ENCODE measurements at places on chromosomes 2 and 18.

GRCh38 chr18:51563396-51563795 is 365.9 kb upstream of the MEX3C start:
- H3K27me3 ChIP-seq = no peaks in the 10 kb centered on the region
- no peaks in the 10 kb centered on the region for H3K4me1 ChIP-seq
- H3K27ac ChIP-seq = no peak overlapping the region
- no peak for DNase-seq

DNA sequence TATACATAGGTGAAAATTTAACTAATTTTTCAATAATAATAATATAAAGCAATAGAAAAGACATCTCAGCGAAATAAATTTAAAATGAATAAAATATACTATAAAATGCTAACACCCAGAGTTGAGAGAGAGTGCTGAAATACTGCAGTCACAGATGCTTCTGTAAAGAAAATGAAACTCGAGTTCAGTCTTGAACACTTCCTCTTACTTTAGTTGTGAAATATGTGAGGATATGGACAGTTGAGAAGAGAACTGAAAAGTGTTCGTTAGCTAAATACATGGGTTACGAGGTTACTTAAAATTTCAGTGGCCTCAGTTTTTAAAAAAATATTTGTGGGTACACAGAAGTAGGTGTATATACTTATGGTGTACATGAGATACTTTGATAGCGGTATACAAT is 106.8 kb downstream of the DNAH7 start:
- H3K36me3 ChIP-seq = no peaks in the 10 kb centered on the region
- no peaks in the 10 kb centered on the region for H3K4me1 ChIP-seq
- no peak overlapping the region for H3K27ac ChIP-seq
- DNase-seq = no peak

DNA sequence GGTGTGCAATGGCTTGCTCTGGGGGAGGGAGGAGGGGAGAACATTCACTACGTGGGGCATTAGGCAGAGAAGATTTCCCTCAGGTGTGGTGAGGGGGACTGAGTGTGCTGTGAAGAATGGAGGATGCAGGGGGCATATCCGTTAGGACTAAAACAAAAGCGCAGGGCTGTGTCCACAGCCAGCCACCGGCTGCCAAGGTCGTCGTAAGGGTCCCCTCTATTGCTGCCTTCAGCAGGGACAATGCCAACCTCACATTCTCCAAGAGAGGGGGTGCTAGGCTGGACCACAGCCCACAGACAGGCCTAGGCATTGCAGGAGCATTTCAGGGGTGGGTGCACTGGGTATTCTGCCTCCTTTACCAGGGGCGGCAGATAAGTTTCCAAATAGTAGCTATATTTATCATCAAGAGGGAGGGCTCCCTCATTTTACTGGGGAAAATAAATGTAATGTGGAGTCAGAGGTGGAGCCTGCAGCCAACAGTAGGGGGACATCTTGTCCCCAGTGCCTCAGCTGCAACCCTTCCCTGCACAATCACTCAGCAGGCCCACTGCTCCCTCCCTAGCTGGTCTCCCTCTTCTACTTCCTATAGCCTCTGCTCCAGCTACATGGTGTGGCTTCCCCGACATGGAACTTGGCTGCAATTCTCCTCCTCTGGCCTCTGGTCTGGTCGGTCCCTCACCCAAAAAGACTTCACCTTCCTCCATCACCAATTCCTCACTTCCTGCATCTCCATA is 74.9 kb upstream of the OTOF start:
- H3K4me3 ChIP-seq = no peak overlapping the region
- H3K4me1 ChIP-seq = no peaks in the 10 kb centered on the region
- no peak for DNase-seq
- H3K36me3 ChIP-seq = no peaks in the 10 kb centered on the region
- H3K27me3 ChIP-seq = peaks cover 14% of the 10 kb centered on the region

- no peaks in the 10 kb centered on the region for H3K4me1 ChIP-seq
- peaks cover 3% of the 10 kb centered on the region for H3K27me3 ChIP-seq
- H3K27ac ChIP-seq = no peak overlapping the region
- peak; percentile 10 for DNase-seq
- no peak overlapping the region for H3K4me3 ChIP-seq
These were observed 249.9 kb downstream of the PLCL1 start for GRCh38 chr2:198054299-198054698.

DNA sequence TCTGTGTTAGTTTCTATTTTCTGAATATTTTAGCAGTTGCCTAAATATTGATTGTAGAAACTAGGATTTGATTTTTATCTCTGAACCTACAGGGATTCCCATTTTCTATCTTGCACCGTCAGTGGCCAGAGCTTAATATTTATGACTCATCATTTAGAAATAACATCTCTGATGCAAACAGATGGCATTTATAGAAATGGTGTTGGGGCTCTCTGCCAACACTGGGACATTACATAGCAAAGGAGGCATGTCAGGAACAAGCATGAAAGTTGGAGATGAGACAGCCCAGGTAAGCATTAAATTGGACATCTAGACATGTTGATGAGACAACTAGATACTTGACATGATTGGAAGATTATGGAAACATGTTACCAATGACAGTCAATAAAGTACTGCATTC is 165.3 kb upstream of the SYT4 start:
- no peaks in the 10 kb centered on the region for H3K36me3 ChIP-seq
- H3K27ac ChIP-seq = no peak overlapping the region
- DNase-seq = no peak
- H3K27me3 ChIP-seq = no peaks in the 10 kb centered on the region

GRCh38 chr2:1321321-1321720 is 91.9 kb upstream of the TPO start:
- no peak overlapping the region for H3K4me3 ChIP-seq
- no peaks in the 10 kb centered on the region for H3K27me3 ChIP-seq
- no peaks in the 10 kb centered on the region for H3K36me3 ChIP-seq
- DNase-seq = no peak
- H3K27ac ChIP-seq = no peak overlapping the region

DNA sequence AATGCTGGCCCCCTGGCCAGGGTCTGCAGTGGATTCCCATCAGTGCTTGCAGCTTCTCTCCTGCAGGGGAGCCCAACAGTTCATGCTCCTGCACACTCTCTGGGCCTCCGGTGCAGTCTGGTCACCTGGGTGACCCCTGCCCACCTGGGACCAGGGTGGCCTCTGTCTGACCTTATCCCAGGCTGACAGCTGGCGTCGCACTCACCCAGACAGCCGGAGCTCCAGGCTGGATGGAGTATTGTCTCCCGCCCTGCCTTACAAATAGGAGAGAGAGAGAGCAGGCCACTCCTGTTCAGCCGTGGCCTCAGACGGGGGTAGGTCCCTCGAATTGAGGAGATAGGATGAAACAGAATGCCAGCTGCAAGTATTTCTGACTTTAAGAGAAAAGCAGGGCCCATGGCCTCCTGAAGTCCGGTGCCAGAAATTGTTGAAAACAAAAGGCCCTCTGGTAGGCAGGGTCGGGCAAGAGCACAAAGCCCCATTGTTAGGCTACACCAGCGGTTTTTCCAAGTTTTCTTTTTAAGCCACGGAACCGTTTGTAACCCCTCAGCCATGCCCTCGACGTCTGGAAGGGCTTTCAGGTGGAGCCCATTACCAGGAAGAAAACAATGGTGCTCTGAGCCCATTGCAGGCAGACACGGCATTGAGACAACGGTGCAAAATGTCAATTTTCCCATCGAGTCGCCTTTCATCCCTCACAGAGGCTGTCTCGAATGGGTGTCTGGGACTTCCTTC is 258.4 kb downstream of the BCL11A start:
- H3K36me3 ChIP-seq = no peaks in the 10 kb centered on the region
- peaks cover 4% of the 10 kb centered on the region for H3K27me3 ChIP-seq
- no peaks in the 10 kb centered on the region for H3K4me1 ChIP-seq
- H3K27ac ChIP-seq = no peak overlapping the region

- no peaks in the 10 kb centered on the region for H3K4me1 ChIP-seq
- H3K36me3 ChIP-seq = no peaks in the 10 kb centered on the region
- no peak for DNase-seq
- H3K4me3 ChIP-seq = no peak overlapping the region
- H3K27me3 ChIP-seq = no peaks in the 10 kb centered on the region
- H3K27ac ChIP-seq = no peak overlapping the region
These were observed 28.5 kb downstream of the CCDC88A start for GRCh38 chr2:55391155-55391554.

DNA sequence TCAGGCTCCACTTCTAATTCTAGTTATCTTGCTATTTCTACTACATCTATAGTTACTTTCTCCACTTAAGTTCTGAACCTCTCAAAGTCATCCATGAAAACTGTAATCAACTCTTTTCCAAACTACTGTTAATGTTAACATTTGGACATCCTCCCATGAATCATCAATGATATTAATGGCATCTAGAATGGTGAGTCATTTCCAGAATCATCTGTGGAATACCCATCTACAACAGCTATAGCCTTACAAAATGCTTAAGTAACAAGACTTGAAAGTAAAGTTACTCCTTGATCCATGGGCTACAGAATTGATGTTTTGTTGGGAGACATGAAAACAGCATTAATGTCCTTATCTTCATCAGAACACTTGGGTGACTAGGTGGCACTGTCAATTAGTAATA is 35.4 kb downstream of the BARD1 start:
- no peaks in the 10 kb centered on the region for H3K27me3 ChIP-seq
- peaks cover 25% of the 10 kb centered on the region for H3K36me3 ChIP-seq
- no peak overlapping the region for H3K27ac ChIP-seq
- peaks cover 5% of the 10 kb centered on the region for H3K4me1 ChIP-seq
- DNase-seq = no peak
- no peak overlapping the region for H3K4me3 ChIP-seq

GRCh38 chr2:32902986-32903385 is 43.8 kb upstream of the LTBP1 start:
- no peak for DNase-seq
- no peaks in the 10 kb centered on the region for H3K4me1 ChIP-seq
- H3K27ac ChIP-seq = no peak overlapping the region
- no peak overlapping the region for H3K4me3 ChIP-seq
- H3K27me3 ChIP-seq = peaks cover 9% of the 10 kb centered on the region
- H3K36me3 ChIP-seq = no peaks in the 10 kb centered on the region

GRCh38 chr18:24111936-24112335 is 26.9 kb upstream of the CABYR start:
- H3K27ac ChIP-seq = no peak overlapping the region
- H3K27me3 ChIP-seq = no peaks in the 10 kb centered on the region
- no peak overlapping the region for H3K4me3 ChIP-seq
- peaks cover 17% of the 10 kb centered on the region for H3K4me1 ChIP-seq

DNA sequence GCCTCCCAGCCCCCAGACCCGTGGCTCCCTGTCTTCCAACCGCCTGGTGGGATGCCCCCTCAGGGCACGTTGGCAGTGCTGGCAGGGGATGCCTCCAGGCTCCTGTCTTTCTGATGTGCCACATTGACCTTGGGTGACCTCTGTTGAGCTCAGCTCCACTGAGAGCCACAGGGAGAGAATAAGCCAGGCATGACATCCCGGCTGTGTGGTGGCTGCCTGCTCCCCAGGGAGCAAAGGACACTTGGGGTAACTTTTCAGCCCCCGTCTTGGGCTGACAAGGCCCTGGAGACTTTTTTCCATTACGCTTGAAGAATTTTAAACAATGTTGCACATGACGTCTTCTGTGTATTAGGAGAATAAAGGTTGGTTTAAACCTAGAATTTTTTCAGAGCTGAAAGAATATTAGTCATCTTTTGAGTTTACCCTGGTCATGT is 246.0 kb downstream of the TSN start:
- H3K36me3 ChIP-seq = no peaks in the 10 kb centered on the region
- H3K27ac ChIP-seq = no peak overlapping the region
- no peak for DNase-seq
- H3K4me3 ChIP-seq = no peak overlapping the region

DNA sequence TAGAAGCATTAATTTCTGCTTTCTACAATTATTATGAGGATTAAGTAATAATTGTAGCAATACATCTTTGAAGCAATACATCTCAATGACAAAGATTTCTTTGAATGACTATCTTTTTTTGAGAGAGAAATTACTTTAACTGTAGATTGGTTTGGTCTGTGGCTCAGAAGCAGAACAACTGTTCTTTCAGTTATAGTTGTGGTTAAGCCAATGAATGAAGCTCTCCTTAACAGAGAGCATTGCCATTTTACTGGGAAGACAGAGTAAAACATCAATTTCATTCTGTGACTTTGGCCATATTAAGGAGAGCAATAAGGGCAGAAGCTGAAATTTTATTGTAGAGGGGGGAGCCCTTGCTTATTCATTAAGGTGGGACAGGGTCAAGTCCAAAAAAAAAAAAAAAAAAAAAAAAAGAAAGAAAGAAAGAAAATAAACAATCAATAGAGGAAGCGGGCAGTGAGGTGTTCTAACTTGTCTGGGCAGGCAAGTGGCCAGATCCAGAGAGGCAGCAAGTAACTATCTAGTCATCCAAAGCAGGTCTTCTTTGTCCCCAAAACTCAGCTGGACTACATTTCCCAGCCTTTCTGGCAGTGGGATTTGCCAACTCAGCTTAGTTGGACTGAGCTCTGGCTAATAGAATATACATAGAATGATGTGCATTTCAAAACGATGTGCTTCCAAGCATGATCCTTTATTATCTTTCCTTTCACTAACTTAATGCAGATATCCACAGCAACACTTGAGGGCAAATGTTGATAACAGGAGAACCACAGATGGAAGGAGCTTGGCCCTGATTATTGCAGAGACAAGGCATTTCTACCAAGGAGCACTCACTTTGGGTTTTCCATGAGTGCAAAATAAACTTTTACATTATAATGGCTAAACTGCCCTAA is 462.7 kb upstream of the CDH20 start:
- no peak overlapping the region for H3K27ac ChIP-seq
- H3K36me3 ChIP-seq = no peaks in the 10 kb centered on the region
- no peak for DNase-seq
- no peaks in the 10 kb centered on the region for H3K4me1 ChIP-seq

GRCh38 chr2:15556311-15556930 is 4.7 kb downstream of the NBAS start:
- H3K36me3 ChIP-seq = peaks cover 11% of the 10 kb centered on the region
- no peak overlapping the region for H3K4me3 ChIP-seq
- H3K27me3 ChIP-seq = no peaks in the 10 kb centered on the region
- H3K4me1 ChIP-seq = peaks cover 19% of the 10 kb centered on the region
- DNase-seq = no peak

GRCh38 chr2:29006092-29006979 is 25.2 kb downstream of the TOGARAM2 start:
- H3K36me3 ChIP-seq = no peaks in the 10 kb centered on the region
- peaks cover 18% of the 10 kb centered on the region for H3K4me1 ChIP-seq
- H3K27ac ChIP-seq = no peak overlapping the region
- no peak for DNase-seq

DNA sequence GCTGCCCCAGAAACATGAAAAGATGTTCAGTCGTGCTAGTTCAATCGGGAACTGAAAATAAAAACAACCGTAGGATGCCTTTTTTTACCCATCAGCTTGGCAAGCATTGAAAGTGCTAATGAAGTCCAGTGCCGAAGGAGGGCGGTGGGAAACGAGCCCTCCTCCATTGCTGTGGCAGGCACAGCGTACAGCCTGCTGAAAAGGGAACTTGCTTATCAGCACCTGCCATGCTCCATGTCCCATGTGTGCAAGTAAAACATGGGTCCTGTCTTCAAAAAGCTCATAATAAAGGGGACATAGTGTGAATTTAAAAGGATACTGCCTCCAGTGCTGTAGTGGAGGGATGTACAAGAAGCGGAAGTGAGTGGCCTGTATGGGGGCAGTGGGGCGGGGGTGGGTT is 82.4 kb downstream of the ARMC9 start:
- H3K27me3 ChIP-seq = peaks cover 7% of the 10 kb centered on the region
- DNase-seq = no peak
- H3K4me1 ChIP-seq = no peaks in the 10 kb centered on the region

- no peaks in the 10 kb centered on the region for H3K27me3 ChIP-seq
- DNase-seq = no peak
- no peak overlapping the region for H3K27ac ChIP-seq
These were observed 1.4 kb upstream of the TGOLN2 start for GRCh38 chr2:85329181-85329651.

All from activated T-helper 1 cell treated with anti-CD3 and anti-CD28 coated beads, Interleukin-12 subunit alpha, Interleukin-12 subunit beta, Interleukin-2, Interleukin-4 antibody, amounts not matched to agents 30 ng/mL and 10 ng/mL and 1 ng/mL, durations not matched to agents 14 hours and 24 hours and 36 hours (primary cell).